ENCODE measurements at places on chromosomes 7 and 10.

DNA sequence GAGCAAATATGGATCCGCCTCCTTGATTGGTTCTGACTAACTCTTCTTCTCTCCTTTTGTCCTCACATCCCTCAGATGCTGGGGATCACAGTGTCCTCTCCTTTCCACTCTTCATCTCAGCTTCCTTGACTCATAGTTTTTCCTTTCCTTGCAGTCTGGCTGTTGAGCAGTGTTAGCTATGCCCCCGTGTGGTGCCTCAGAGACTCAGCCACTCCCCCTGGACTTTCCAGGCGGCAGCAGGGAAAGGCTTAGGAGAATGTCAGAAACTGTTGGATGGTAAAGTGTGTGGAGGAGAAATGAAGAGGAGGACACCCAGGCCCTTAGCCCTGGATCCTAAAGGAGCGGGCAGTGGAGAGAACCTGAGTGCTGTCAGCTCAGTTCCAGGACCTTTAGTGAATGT is 267.5 kb downstream of the CELF2 start:
- peak; percentile 16 for DNase-seq

- no peak for DNase-seq
Observed at GRCh38 chr7:824664-825063, 7.6 kb upstream of the SUN1 start.

GRCh38 chr7:50667338-50667737 is 102.1 kb upstream of the DDC start:
- no peak for DNase-seq

GRCh38 chr10:55212051-55212450 is 411.0 kb upstream of the PCDH15 start:
- no peak for DNase-seq

GRCh38 chr10:436911-437665 is 252.4 kb downstream of the DIP2C start:
- peak; percentile 29 for DNase-seq

- no peak for DNase-seq
Observed at GRCh38 chr10:4260483-4261124, 475.6 kb upstream of the KLF6 start.

DNA sequence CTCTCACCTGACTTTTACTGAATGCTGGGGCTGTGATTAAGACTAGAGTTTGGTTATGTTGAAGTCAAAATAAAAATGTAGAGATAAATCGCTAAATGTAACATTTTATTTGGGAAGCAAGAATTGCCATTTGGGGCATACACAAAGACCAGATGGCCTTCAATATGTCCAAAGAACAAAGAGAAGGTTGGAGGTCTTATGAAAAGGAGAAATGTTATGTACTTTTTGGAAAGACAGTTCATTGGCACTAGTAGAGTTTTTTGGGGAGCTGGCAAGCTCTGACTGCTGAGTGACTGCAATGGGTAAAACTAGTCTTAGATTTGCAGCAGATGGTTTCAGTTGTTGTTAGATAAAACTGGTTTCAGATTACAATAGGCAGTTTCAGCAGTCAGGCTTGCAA is 35.6 kb upstream of the GALNT17 start:
- DNase-seq = no peak

DNA sequence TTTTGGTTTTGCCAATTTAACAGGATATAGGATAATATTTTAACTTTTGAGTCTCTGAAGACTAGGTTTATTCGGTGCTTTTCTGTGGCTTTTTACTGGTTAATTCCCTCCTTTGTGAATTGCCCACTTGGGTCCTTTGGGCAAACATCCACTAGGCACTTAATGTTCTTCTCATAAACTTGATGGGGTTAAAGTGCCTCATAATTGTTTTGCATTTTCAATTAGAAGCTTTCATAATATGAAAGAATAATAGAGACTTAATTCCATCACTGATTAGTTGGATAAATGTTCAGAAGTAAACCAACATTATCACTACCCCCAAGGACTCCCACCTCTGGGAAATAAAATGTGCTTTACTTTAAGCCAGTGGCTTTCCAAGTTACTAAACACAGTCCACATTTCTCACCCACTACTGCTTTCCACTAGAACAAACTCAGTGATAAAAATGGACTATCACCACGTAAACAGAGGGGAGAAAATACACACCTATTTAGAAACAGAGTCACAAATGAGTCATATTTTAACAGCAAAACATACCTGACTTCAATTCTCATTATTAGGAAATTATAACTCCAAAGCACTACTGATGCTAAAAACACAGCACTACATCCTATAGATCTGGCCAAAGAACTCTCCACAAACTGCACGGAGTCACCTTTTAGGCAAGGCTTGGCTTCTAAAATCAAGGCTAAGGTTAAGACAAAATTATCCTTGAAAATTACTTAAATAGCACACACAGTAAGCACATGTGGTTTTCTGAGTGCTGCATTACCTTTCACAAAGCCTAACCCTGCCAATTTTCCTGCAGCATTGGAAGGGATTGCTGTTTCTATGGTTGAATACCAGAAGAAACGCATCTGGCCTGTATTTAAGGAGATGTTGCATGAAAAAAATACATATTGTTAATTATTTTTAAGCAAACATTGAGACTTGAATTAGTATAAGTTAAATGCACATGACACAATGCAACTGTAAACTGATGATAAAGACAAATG is 41.2 kb downstream of the PARD3 start:
- DNase-seq = no peak

DNA sequence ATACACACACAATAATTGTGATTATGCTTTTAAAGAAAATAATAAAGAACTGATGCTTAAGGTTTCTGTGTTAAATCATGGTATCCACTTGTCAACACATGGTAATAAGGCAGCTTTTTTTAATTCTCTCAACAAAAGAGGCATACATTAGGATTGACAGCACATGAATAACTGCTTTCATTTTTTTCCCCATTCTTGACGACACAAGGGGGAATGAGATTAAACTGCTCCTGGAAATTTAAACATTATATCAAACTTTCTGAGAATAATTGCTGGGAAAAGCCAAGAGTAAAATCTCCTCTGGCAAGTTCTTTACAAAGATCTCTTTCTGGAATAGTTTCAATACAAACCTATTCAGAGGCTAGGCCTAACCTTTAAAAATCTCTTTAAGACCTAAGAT is 99.0 kb upstream of the GPR22 start:
- no peak for DNase-seq

- DNase-seq = no peak
Observed at GRCh38 chr10:29811751-29812427, 177.1 kb upstream of the SVIL start.

DNA sequence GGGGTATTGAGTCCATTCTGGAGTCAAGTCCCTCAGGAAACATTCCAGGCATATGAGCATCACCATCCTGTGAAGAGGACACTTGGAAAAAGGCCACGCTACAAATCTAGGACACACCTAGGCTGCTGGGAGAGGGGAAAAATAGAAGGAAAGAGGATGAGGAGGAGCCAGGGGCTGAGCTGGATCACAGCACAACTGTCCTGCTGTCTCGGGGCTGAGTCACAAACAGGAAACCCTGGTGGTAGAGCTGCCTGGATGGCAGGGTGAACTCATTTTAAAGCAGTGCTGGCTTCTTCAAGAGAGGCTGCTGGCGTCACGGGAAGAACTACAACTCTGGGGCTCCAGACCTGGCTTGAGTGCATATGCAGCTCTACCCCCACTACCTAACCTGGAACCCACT is 151.5 kb downstream of the RNF216 start:
- peak; percentile 73 for DNase-seq

DNA sequence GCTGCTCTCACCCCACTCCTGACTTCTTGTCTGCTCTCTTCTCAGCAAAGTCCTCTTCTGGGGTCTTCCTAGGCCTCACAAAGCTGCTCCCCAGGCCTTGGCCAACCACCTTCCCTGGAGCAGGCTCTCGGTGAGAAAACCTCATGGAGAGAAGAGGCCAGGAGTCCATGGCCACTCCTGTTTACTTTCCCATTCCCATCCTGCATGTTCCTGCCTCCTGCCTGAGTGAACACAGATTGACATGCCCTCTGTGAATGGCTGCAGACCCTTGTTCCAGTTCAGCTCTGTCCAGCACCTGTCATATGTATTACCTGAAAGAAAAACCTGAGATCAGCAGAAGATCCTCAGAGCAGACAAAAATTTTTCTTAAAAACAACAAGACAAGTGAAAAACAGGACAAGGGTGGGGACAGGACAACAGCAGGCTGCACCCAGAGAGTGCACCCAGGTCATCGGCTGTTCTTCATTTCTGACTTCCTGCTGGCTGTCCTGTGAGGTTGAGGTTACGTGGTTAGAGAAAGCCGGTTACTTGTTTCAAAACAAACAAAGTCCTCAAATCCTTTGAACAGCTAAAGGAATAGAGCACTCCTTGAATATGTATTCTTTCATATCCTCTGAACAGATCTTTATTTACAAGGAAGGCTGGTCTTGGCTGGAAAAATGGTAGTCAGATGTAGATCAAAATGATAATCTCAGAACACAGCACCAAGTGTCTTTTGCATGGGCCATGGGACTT is 34.0 kb upstream of the DLD start:
- DNase-seq = no peak

GRCh38 chr7:132742189-132742612 is 165.9 kb upstream of the PLXNA4 start:
- no peak for DNase-seq

GRCh38 chr7:144513334-144513733 is 109.8 kb upstream of the NOBOX start:
- DNase-seq = peak; percentile 41

DNA sequence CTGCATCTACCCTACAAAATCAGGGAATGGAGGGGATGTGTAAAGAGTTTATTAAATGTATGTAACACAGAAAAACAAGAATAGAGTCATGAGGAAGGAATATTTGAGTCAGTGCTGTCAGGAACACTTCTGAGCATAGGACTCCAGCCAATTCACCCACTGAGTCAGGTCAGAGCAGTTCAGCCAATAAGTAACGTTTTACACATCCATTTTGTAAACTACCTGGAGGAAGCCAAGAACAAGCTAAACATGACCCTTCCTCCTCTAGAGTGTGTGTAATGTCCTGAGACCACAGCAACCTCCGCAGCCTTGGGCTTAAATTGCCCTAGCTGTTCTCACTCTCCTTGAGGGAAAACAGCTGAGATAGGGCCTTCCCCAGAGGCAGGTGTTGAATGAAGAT is 691.5 kb upstream of the LRRN3 start:
- DNase-seq = no peak

- no peak for DNase-seq
Observed at GRCh38 chr7:75691793-75692543, 46.8 kb downstream of the HIP1 start.

DNA sequence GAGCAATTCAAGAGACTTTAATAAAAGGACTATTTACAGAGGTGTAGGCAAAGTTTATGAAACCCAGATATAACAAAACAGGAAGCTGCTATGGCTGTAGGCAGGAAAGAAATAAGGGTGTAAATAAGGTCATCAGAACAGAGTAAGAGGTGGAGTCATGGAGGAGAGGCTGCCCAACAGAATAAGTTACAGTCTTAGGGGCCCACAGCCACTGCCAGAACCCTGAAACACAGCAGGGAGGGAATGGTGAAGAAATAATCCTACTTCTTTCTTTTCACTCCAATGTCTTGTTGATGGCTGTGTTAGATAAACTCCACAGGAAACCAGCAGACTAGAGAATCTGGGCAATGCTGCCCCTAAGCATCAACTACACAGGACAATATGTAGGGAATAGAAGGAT is 155.8 kb upstream of the TAC1 start:
- DNase-seq = peak; percentile 77

DNA sequence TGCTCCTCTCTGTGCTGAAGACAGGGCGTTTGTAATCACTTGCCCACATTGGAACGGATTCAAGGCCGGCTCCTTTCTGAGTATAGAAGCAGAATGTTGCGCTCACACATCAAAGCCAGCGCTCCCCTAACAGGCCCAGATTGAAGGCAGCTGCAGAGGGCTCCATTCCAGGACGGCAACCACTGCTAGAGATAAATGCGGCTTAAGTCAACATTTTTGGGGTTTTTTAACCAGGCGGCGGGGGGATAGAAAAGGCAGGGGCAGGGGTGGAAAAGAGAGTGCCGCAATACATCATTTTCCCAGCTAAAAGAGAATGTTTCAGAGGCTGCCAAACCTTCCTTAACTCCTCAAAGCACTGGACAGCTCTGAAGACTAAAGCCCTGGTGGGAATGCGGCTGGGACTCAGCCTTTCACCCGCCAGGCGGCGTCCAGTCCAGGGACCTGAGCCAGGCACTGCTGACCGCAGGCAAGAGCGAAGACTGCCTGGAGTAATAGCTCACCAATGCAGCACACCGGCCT is 189.6 kb downstream of the TNS3 start:
- DNase-seq = no peak

DNA sequence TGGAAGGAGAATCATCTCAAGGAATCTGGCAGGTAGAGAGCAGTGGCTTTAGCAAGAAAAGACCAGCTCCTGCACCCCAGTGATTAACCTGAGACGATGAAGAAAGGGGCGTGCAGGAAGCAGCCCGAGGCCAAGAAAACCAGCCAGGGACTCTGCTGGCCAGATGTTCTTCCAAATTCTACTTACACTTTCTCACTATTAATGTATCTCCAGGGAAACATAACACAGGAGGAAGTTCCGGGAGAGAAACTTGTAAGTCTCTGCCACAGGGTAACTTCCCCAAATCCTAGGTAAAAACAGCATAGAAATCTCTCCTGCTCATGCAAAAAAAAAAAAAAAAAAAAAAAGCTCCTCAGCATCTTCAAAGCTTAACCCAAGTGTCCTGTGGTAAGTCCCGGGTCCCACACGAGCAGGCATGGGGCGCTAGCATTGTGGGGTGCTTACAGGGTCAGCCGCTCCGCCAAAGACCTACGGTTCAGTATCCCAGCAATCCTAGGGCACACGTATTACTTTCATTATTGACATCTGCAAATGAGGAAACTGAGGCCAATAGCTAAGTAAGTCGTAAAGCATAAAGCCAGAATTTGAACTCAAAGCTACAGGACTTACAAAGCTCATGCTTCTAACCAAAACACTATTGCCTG is 97.2 kb upstream of the GNA12 start:
- no peak for DNase-seq

DNA sequence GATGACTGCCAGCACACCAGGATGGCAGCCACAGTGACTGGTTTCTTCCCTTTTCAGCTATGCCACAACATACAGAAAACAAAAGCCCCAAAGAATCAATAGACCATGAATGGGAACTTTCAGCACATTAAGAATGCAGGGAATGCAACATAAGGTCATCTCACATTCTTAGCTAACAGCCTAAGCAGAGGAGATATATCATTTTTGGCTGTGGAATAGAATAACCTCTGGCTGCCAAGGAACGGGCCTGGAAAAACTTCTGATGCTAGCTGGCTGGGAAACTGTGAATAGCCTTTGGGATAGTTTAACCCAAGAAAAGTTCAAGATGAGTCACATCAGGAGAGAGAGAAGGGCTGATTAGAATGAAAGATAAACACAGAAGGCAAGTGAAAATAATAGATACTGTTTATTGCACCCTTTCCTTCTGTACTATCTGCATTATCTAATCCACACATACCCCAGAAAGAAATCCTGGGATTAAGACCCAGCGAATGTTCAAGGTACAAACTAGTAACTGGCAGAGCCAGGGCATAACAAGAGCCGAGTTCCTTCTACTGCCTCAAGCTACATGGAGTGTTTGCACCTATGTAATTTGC is 169.2 kb downstream of the SEMA3A start:
- DNase-seq = peak; percentile 86

- no peak for DNase-seq
Observed at GRCh38 chr10:98589007-98589406, 142.3 kb upstream of the HPS1 start.
